CD4-positive, alpha-beta T cell treated with Interferon gamma for 1 hour (primary cell): ENCODE measurements at places on chromosomes 4 and X.

DNA sequence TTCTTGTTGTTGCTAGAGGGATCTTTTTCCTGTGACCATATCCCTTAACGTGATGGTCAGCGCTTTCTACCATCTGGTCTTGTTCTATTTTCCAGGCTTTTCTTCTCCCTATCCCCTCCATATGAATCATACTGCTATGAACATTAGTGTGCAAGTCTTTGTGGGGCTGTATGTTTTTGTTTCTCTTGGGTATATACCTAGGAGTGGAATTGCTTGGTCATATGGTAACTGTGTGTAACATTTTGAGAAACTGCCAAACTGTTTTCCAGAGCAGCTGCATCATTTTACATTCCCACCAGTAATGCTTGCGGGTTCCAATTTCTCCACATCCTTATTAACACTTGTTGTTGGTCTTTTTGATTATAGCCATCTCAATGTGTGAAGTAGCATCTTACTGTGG is 121.4 kb downstream of the SPRY1 start:
- no peak for DNase-seq

GRCh38 chr4:119646347-119647071 is 17.9 kb upstream of the PDE5A start:
- no peak for DNase-seq

- no peak for DNase-seq
Measured at GRCh38 chrX:809081-809480, 178.5 kb downstream of the SHOX start.

DNA sequence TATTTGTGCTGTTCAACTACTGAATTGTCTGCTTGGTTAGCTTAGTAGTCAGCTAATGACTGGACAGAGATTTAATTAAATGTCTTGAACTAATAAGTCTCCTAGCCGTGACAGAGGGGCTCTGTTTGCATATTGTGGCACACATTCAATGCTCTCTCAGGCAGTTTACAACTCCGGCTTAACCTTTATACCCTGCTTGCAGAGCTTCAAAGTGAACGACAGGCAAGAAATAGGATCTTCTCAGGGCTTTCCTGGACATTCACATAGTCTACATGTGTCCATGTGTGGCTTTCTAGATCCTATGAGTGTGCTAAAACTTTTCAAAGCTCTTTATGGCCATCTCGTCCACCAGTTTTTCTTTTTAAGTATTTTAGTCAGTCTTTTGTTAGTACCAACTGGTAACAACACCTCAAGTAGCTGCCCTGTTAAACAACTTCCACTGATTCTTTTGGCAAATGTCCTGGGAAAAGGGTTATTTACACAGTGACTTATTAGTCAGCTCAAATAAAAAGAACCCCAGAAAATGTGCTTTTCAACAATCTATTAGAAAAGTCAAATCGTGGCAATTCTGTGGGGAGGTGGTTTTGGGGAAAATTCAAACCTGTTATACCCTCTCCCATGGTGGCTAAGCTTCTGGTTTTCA is 28.6 kb downstream of the OR13H1 start:
- DNase-seq: no peak

DNA sequence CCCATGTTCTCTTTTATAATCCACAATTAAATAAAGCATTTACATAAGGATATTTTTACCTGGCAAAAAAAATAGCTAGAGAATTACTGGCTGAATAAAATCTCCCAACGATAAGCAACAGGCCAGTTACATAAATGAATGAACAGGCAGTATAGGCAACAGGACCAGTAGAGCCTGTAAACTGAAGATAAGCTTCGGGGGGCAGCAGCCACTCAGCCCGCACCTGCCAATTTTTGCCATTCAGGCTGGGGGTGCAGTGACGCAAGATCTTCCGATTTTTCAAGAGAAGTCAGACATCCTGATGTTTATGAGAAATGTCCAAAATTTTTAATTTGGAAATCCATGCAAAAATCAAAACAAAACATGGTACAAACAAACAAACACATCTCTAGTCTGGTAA is 49.0 kb upstream of the CDKN2AIP start:
- DNase-seq: no peak

DNA sequence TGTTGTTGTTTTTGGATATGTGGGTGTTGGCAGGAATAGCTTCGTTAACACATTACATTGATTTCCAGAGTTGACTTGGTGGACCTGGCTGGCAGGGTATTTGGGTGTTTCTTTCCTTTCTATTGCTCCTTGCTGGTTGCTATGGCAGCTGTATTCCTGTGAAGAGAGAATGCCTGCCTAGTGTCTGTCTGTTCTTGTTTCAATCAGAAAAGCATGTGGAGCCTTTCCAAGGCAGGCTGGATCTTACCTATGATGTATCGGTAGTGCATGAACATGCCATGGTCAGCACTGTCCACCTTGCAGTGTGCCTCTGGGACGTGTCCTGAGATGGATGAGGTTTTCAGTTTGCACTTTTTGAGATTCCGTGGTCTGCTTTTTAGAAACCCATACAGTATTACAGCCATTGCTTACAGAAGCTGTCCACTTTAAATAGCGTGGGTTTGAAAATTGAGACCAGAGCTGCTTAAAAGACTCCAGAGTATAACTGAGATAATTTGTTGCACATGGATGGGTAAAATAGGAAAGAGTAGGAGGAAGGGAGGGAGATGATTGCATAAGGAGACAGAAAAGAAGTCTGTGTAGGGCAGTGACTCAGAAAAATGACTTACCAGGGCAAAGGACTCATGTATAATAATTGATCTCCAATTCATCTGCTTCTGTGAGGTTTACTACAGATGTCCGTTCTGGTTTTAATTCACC is 20.0 kb upstream of the AADAT start:
- no peak for DNase-seq

DNA sequence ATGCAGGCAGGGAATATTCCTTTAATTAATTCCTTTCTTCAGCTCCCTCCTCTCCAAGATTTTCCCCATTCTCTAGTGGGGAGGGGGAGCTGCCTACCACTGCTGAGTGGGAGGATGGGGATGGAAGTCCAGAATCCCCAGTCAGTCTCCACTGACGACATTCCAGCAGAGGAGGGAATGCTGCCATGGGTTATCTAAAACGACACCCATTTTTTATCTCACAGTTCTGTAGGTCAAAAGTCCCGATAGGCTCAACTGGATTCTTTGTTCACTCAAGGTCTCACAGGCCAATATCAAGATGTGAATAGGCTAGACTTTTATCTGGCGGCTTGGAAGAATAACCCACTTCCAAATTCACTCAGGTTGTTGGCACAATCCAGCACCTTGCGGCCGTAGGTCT is 64.4 kb downstream of the SH3KBP1 start:
- no peak for DNase-seq

DNA sequence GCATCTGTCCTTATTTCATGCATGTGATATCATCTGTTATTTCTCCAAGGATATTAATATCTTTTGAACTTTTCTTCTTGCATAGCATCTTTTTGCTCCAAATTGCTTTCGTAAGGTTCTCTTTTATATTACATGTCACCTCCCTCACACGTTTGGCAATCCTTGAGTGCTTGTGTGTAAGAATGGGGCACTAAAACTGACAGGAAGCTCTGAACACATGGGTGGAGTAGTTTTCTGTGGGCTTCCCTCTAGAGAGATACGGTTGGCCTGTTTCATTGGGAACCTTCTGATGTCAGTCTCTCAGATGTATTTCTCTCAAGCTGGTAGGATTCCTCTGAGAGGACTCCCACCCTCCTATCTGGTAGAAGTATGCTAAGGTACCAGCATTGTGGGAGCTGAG is 223.0 kb downstream of the MID1 start:
- no peak for DNase-seq

- no peak for DNase-seq
Measured at GRCh38 chrX:9848718-9849479, 62.7 kb downstream of the SHROOM2 start.

- no peak for DNase-seq
Measured at GRCh38 chr4:38129460-38130227, 169.4 kb downstream of the PTTG2 start.

GRCh38 chr4:36471903-36472302 is 190.5 kb downstream of the DTHD1 start:
- DNase-seq: no peak

DNA sequence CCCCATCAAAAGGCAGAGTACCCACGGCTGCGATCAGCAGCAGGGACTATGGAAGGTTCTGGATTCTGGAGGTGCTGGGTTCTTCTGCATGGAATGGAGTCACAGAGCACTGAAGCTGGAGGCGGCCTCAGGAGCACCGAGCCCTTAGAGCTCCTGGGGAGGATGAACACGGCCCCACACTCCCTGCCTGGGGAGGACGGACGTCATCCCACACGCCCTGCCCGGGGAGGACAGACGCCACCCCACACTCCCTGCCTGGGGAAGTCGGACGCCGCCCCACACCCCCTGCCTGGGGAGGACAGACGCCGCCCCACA is 9.9 kb downstream of the LRPAP1 start:
- no peak for DNase-seq

GRCh38 chr4:1503583-1504471 is 97.6 kb upstream of the NKX1-1 start:
- DNase-seq: no peak

- no peak for DNase-seq
Measured at GRCh38 chr4:11021333-11021732, 336.8 kb upstream of the CLNK start.

DNA sequence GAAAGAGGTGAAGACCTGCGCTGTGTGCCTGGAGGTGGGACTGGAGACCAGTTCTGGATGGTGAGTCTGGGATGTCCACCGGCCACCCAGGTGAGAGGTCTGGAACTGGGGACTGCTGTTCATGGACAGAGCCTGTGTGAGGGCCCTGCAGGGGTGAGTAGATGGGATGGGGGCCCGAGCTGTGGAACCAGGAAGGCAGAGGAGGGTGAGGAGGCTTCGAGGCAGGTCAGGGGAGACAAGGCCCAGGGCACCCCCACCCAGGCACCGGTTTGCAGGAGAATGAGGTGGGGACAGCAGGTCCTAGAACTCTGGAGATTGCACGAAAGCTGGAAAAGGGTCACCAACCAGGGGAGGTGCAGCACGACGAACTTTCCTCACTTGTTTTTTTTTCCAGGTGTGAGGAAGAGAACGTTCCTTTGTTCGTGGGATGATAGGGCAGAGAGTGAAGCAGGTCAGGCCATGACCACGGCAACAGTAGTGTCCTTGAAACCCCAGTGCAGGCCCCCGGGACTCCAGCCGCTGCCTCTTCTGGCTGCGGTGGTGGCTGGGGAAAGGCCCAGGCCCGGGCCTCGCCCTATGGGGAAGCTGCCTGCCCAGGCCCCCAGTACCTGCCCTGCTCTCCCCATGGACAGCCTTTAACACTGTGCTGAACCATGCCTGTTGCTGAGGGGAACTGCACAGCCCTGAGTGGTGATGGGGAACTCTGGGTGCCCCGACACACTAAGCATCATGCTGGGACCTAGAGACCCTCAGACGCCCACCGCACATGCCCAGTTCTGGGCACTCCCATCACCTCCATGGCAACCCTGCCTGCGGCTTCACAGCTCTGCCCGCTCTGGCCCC is 22.9 kb downstream of the TNIP2 start:
- DNase-seq: no peak

- no peak for DNase-seq
Measured at GRCh38 chrX:10021461-10022272, 54.5 kb downstream of the CLDN34 start.

DNA sequence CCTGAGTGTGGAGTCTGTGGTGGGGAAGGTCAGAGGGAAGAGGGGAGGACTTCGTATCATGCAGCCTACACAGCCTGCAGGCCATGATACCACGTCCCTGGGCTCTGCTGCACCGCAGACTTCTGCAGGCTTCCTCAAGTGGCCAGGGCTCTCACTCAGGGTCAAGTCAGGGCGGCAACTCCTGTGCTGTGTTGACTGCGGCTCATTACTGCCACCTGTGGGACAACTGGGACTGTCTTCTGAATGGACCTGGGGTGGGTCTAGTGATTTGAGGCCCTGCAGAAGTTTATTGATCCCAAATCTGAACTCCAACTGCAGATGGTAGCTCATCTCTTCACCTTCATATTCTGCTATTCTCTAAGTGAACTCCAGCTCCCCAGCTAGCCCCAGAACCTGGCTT is 167.1 kb downstream of the NSUN7 start:
- DNase-seq: no peak

DNA sequence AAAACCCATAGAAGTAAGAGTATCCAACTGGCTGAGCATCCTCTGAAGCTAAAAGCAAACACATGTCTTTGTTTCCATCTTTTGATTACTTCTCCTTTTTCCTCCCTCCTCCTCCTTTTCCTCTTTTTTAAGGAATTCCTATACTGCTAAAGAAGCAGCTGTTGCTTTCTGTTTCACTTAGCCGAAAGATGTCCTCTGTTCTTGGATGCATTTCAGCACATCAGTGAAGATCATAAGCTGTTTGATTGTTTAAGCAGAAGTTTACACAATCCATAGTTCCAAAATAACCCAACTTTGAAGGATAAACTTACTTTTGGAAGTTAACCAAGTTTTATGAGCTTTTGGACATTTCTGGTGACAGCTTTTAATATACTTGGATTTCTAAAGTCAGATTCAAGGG is 55.1 kb upstream of the TNIP3 start:
- DNase-seq: no peak

DNA sequence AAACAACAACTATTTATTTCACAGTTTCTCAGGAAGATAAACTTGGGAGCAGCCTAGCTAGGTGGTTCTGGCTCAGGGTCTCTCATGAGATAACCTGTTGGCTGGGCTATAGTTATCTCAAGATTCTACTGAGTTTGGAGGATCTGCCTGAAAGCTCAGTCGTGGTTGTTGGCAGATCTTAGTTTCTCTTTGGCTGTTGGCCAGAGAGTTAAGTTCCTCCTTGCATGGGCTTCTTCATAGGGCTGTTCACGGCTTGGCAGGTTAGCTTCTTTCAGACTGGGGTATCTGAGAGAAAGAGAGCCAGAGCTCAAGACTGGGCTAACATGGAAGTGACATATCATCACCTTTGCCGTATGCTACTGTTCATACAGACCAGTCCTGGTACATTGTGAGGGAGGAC is 28.7 kb downstream of the SEC24B start:
- no peak for DNase-seq

- no peak for DNase-seq
Measured at GRCh38 chr4:98908182-98908581, 20.8 kb downstream of the EIF4E start.

DNA sequence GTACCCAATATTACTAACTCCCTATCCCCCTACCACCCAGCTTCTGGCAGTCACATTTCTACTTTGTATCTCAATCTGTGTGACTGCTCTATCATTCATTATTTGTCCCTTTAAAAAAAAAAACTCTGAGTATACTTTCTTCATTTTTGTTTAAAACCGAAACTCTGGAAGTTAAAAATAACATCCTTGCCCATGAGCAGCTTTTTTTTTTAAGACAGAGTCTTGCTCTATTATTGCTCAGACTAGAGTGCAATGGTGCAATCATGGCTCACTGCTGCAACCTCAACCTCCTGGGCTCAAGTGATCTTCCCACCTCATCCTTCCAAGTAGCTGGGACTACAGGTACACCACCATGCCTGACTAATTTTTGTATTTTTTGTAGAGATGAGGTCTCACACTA is 15.8 kb downstream of the UBE2K start:
- DNase-seq: no peak
